ENCODE measurements at places on chromosomes 3 and 15.

GRCh38 chr3:119395923-119396358 lies 67.5 kb downstream of the TMEM39A start:
- no peak for DNase-seq
- H3K4me1 ChIP-seq = no peaks in the 10 kb centered on the region
- H3K4me3 ChIP-seq = no peak overlapping the region
- peaks cover 30% of the 10 kb centered on the region for H3K36me3 ChIP-seq
- H3K27ac ChIP-seq = no peak overlapping the region

DNA sequence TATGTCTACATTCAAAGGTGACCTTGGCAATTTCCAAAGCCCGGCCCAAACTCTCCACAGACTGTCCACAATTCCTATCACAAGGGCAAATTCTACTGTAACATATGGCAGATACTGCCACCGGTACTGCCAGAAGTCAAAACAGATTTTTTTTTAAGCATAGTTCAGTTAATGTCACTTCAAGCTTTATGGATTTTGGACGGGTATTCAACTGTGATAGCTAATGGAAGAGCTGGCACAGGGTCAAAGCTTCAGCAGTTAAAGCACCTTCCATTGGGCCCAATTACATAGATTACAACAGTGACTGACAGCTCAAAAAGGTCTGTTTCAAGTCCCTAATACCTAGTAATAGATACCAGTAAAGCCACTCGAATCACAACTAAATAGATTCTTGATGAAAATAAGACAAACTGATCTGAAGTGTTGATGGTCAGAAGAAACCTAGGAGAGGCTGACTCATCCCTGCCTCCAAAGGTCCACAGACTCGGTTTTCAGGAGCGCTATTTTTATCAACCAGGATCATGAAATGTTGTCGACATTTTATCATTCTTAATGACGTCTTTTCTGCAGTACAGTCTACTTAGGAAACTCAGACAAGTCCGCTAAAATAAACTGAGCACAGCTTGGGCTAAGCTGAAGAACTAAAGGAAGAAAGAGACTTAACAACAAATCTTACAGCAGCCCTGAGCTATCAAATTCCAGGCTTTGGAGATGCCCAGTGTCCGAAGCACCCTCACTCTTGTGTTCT lies 38.7 kb downstream of the ANXA2 start:
- peaks cover 3% of the 10 kb centered on the region for H3K4me1 ChIP-seq
- DNase-seq = no peak
- no peak overlapping the region for H3K4me3 ChIP-seq
- peaks cover 7% of the 10 kb centered on the region for H3K27me3 ChIP-seq
- no peak overlapping the region for H3K27ac ChIP-seq

DNA sequence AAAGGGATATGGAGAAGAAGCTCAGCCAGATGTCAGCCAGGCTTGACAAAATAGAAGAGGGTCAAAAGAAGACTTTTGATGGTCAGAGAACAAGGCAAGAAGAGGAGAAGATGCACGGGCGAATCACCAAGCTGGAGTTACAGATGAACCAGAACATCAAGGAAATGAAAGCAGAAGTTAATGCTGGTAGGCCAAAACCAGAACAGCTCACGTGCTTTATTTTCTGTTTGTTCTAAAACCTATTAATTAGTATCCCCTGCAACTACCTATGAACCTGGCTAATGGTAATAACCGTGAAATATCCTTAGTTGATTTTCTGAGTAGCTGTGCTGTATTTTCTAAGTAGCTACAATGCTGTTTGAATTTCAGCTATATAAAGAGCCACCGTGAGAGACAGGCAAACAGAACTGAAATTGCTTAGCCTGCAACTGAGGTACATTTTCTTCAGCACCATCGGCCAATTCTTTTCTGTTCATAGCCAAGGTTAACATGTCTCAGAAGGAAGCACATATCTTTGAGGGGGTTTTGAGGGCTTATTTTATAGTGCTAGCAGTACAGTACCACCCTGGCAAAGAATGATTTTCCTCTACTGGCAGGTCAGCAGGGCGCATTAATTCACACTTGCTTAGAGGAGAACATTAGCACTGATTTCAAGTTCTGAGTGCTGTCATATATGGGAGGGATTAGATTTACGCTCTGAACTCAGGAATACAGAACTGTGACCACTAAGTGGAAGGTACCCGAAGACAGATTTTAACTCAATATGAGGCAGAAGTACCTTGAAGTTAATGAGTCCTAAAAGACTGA lies 78.9 kb downstream of the FAM81A start:
- no peaks in the 10 kb centered on the region for H3K36me3 ChIP-seq
- H3K27ac ChIP-seq = no peak overlapping the region
- no peak for DNase-seq
- no peak overlapping the region for H3K4me3 ChIP-seq

DNA sequence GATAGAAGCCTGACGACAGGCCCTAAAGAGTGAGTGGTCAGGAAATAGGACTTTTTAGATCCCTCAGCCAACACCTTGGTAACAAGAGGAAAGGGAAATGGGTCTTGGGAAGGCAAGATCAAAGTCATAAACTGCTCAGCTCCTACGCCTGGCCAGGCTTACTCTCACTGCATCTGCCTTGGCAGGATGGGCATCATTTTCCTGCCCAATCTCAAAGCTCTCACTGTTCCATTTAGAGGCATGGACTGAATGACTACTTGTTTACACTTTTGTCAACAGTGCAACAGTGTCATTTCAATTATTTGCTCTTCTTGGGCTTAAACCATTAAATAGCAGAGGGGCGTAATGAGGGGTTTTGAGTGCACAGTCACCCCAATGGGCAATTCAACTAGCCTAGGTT lies 808.7 kb downstream of the GRM7 start:
- no peaks in the 10 kb centered on the region for H3K4me1 ChIP-seq
- no peaks in the 10 kb centered on the region for H3K36me3 ChIP-seq
- no peak overlapping the region for H3K4me3 ChIP-seq
- no peak for DNase-seq
- H3K27ac ChIP-seq = no peak overlapping the region

GRCh38 chr15:31472636-31473384 lies 146.2 kb downstream of the KLF13 start:
- H3K36me3 ChIP-seq = no peaks in the 10 kb centered on the region
- H3K27me3 ChIP-seq = no peaks in the 10 kb centered on the region
- DNase-seq = peak; percentile 53

DNA sequence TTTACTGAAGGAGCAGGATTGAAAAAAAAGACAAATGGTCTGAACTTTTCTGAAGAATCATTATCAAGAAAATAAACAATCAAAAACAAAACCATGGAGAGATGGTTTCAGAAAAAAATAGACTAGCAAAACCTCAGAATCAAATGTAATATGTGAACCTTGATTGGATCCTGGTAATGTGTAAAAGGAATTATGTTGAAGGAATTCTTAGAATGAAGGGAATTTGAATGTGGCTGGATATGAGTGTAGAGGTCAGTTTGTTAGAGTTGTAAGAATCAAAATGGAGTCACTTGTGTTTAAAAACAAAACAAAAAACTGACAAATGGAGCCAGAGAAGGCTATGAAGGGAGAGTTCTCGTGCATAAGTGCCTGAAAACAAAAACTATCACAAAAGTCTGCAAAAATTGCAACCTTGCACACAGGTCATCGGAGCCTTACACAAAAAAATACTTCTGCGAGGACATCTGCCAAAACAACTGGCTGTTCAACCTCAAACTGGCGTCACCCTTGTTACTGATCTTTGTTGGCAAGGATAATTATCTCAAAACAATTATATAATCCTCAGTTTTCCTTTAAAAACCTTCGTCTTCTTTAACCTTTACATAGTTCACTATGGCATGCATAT lies 19.1 kb upstream of the ATP13A3 start:
- DNase-seq = no peak
- no peak overlapping the region for H3K27ac ChIP-seq
- H3K4me1 ChIP-seq = no peaks in the 10 kb centered on the region
- H3K27me3 ChIP-seq = no peaks in the 10 kb centered on the region
- no peaks in the 10 kb centered on the region for H3K36me3 ChIP-seq
- no peak overlapping the region for H3K4me3 ChIP-seq

- H3K27ac ChIP-seq = peak overlapping the region; percentile 7
- peaks cover 18% of the 10 kb centered on the region for H3K27me3 ChIP-seq
- H3K4me3 ChIP-seq = no peak overlapping the region
- H3K4me1 ChIP-seq = peaks cover 19% of the 10 kb centered on the region
- H3K36me3 ChIP-seq = peaks cover 13% of the 10 kb centered on the region
These were observed 156.3 kb downstream of the LIPC start for GRCh38 chr15:58588096-58588495.

DNA sequence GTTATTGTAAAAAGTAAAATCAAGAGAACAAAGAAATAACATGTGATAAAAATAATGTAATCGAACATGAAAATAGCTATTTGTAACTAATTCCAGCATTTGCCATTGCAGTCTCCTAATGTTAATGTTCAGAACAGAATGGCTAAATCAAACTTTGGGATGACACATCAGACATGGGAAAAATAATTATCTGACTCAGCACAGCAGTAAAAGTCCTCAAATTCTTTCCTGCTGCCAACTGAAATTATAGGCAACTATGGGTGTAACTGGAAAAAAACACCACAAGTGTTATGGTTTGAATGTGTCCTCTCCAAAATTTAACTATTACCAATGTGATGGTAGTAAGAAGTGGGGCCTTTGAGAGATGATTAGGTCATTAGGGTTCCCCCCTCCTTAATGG lies 446.7 kb downstream of the C3orf38 start:
- H3K27me3 ChIP-seq = no peaks in the 10 kb centered on the region
- no peaks in the 10 kb centered on the region for H3K36me3 ChIP-seq
- no peaks in the 10 kb centered on the region for H3K4me1 ChIP-seq

Measured in naive thymus-derived CD8-positive, alpha-beta T cell (primary cell).